Cardiac fibroblast (primary cell): ENCODE measurements at places on chromosomes 1 and 21.

- peak; percentile 52 for DNase-seq
Observed at GRCh38 chr1:186957314-186957713, 128.6 kb downstream of the PLA2G4A start.

GRCh38 chr21:45419162-45419561 lies 14.2 kb downstream of the COL18A1 start:
- DNase-seq: no peak

GRCh38 chr1:199472978-199473377 lies 554.5 kb upstream of the NR5A2 start:
- DNase-seq: no peak

- no peak for DNase-seq
Observed at GRCh38 chr1:30912913-30913652, 4.5 kb upstream of the SDC3 start.

- no peak for DNase-seq
Observed at GRCh38 chr1:76463849-76464248, 389.3 kb downstream of the ST6GALNAC3 start.

DNA sequence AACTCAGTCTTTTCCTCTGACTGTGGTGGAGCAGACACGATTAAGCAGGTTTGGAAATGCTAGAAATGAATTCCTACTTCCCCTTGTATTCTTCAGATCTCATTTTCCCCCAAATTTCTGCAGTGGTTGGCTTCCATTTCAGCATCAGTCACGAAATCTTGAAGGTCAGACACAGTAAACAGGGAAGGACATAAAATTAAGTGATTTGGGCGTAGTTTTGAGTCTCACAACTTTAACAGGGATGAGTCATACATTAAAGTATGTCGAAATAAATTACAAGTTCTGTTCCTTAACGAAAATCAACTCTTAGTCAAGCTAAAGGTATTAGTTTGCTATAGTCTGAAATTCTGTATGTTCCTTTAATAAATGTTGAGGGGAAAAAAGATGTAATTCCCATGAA lies 61.1 kb downstream of the HNRNPR start:
- DNase-seq: peak; percentile 67

DNA sequence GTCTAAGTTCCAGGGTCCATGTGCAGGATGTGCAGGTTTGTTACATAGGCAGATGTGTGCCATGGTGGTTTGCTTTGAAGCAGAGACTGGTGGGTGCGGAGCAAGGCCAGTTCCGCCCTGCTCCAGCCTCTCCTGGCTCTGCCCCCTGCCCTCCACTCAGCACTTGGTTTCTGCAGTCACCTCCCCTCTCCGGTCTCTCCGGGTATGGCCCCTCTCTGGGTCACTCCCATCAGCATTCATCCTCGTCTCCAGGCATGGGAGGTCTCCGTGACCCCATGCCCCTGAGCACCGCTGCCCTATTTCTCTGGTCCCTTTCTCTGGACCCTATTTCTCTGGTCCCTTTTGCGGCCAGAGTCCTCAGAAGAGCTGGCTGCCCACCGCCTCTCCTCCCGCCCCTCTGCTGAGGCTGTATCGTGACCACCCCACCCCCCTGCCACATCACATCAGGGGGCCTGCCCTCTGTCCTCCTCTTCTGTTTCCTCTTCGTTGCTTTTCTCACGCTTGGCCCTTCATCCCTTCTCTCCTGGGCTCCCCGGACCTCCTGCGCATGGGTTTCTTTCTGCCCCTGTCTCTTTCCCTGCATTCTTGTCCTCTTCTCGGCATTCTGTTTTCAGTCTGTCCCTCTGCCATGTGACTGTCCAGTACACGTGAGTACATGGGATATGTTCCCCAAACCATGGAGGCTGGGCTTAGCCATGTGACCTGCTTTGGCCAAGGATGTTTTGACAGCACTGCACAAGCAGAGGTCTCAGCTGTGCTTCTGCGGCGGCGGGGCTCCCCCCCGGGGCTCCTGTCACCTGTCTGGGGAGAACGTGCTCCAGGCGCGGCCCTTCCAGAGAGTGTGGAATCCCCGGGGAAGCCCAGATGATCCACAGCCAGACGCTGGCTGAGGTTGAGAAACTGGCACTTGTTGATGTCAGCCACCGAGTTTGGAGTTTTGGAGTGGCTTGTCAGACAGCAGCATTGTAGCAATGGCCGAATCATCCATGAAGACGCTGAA lies 54.4 kb upstream of the C1orf174 start:
- no peak for DNase-seq

DNA sequence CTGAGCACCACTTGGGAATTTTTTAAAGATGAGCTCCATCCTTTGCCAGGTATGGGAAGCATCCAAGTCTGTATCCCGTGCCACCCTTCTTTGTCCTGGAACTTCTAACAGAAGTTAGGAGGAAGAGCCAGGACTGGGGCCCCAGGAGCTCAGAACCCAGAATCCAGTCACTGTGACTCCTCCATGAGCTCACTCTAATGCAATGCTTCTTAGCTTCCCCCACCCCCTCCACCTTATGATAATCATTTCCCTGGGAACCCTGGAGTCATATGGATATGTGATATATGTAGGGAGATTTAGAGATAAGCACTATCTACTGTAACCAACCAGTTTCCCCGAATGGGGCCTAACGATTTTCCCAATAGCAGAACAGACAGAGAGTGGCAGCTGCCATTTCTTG lies 758 bp upstream of the SPRR5 start:
- DNase-seq: no peak

DNA sequence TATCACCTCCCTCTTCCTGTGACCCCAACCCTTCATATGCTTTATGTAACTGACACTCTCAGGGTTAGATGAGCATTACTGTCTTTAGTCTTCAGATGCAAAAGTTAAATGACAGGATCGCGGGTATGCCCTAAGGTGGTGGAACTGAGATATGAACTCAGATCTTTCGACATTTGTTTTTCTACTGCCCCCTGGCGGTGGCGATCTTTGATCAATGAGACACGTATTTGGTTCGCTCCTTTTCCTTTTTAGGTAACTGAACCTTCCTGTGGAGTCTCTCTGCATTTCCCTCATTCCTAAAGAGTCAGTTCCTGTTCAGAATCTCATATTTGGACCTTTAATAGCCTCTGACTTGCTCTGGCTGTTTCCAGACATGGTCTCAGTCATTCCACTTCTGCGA lies 47.8 kb upstream of the ZP4 start:
- no peak for DNase-seq

DNA sequence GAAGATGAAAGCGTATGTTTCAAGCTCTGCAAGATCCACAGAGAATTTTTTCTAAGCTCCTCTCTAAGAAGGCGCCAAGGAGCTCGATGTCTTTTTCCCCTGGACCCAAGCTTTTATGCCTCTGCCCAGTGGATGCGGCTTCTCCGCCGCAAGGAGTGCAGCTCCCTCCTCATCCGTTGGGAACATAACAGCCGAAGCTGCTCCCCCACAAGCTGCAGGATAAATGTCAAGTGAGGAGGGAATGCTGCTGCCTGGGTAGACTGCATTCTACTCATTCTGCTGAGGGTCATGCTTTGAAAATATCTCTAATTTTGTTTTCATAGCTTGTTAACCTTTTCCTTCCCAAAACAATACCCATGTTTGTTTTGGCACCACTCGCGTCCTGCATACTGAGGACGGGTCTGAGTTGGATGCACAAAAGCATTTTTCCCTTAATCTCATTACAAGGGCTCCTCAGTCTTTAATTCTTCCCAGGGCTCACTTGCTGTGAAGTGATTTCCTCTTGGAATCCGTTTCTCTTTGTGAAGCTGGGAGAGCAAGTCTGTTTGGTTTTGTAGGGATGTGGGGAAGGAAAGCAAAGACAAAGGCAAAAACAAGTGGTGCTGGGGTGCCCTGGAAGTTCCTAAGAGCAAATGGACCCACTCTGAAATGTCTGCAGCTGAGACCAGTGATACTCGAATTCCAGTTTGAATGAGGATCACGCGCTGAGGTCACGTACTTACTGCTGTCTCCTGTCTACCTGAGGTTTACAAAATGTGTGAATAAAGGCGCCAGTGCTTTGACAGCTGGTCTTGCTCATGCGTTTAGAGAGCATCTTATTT lies 134.0 kb upstream of the IRF2BP2 start:
- no peak for DNase-seq

DNA sequence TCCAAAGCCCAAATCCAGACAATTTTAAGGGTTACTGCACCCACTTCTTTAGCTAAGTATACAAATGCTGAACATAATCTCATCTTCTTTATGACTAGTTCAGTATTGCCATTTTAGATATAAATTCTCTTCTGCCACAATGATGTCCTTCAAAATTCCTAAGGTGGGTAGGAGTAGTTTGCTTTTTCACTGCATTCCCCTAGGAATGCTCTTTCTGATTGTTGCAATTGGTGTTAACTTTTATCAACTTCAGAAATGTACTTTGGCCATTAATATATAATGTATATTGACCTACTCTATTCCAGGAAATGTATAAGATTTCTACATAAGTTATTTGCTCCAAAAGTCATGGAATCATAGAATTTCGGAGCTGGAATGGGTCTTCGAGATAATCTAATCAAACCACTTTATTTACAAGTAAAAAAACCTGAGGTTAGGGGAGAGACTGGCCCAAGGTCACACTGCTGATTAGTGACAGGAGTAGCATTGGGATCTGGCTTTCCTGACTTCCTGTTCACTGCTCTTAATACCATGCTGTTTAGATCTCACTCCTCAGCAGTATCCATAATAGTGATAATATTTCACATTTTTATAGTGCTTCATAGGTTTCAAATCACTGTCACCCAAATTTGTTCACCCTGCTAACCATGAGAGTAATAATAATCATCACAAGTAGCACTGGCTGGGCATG lies 46.4 kb upstream of the RASAL2 start:
- no peak for DNase-seq

GRCh38 chr21:33135925-33136324 lies 66.0 kb downstream of the OLIG1 start:
- DNase-seq: no peak

DNA sequence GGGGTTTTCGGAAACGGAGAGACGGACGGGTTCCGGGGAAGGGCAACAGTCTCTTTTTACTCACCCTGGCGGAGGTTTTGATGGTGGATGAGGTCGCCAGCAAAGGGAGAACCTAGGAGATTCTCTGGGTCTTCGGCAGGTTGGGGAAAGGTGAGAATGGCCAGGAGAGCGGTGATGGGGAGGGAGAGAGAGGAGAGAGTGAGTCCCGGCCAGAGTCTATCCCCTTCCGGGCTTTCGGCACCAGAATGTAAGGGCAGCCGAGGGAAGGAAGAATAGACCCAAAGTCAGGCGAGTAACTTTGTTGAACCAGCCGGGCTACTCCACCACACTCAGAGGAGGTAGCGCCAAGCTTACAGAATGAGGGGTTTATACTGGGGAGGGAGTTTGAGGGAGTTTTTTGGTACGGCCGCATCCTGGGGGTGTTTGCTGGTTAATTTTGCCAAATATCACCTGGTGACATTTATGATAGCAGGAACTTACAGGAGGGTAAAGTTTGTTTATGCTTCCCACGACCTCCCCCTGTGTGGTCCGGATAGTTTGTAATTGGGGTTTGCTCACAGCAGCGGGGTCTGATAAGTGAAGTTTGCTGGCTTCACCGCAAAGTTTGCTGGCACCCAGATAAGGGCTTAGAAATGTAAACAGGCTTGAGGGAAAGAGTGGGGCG lies 141.1 kb upstream of the ETV3 start:
- DNase-seq: no peak

DNA sequence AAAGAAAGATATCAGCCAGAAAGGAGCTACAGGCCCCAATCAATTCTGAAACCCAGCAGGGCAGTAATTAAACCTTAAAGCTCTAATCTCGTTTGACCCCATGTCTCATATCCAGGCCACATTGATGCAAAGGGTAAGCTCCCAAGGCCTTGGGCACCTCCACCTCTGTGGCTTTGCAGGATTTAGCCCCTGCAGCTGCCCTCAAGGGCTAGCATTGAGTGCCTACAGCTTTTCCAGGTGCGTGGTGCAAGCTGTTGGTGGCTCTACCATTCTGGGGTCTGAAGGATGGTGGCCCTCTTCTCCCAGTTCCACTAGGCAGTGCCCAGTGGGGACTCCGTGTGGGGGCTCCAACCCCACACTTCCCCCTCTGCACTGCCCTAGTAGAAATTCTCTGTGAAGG lies 429.9 kb downstream of the NPHP4 start:
- no peak for DNase-seq

- DNase-seq: no peak
Observed at GRCh38 chr1:110264430-110264829, 54.3 kb downstream of the KCNC4 start.

- no peak for DNase-seq
Observed at GRCh38 chr1:177282976-177283375, 112.2 kb downstream of the BRINP2 start.

DNA sequence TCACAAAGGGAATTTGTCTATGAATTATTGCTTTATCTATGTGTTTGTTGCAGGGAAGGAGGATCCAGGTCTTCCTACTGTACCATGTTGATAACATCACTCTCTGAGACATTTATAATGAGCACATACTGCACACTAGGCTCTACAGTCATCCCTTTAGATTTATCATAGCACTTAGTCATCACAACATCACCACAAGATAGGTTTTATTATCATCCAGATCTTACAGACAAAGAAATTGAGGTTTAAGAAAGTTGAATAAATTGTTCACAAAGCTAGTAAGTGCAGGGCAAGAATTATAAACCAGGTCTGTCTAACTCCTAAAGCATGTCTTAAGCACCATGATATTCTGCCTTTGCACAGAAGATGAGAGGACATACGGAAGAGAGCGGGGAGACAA lies 121.1 kb upstream of the ST6GALNAC5 start:
- no peak for DNase-seq

- peak; percentile 57 for DNase-seq
Observed at GRCh38 chr1:16048573-16049189, 5.1 kb downstream of the CLCNKB start.

- no peak for DNase-seq
Observed at GRCh38 chr1:244758708-244759107, 76.8 kb upstream of the COX20 start.

DNA sequence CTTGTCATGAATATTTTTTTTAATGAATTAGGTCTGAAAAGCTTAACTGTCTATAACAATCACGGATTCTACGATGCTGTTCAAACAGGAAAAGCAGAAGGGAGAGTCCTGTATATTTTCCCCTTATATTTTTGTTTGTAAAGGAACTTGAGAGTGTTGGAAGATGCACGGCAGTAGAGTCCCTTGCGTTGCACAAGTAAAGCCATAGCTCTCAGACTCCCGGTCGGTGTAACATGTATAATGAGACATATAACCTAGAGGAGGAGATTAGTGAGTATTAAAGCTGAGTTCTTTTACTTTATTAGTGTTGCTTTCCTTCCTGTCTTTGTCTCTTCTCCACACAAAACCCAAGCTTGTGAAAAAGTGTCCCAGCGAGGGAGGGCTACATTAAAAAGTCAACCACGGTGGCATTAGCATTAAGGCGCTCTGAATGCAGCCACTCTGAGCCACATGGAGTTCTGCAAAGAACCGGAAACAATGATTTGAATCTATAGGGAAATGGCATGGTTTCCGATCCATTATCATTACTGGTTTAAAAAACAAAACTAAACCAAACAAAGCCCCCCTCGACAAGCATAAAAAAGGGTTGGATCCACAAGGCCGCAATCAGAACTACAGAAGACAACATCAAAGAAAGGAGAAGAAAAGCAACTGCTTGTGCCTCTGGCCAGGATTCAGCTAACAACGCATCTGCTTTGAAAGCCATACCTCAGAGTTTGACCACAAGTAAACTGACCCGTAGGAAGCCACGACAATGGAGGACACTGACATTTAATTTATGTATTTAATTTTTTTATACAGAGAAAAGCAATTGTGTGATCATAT lies 356.8 kb downstream of the LMO4 start:
- DNase-seq: peak; percentile 36
